A549 (cell line): ENCODE measurements at places on chromosomes 1 and 21. TPM values are rescaled to one million over a fixed set of nuclear protein-coding genes. Genes with fewer than 3 reads are reported as not detected.

- DNase-seq = no peak
These were observed 8.6 kb downstream of the ARHGAP29 start for GRCh38 chr1:94228640-94229375.

DNA sequence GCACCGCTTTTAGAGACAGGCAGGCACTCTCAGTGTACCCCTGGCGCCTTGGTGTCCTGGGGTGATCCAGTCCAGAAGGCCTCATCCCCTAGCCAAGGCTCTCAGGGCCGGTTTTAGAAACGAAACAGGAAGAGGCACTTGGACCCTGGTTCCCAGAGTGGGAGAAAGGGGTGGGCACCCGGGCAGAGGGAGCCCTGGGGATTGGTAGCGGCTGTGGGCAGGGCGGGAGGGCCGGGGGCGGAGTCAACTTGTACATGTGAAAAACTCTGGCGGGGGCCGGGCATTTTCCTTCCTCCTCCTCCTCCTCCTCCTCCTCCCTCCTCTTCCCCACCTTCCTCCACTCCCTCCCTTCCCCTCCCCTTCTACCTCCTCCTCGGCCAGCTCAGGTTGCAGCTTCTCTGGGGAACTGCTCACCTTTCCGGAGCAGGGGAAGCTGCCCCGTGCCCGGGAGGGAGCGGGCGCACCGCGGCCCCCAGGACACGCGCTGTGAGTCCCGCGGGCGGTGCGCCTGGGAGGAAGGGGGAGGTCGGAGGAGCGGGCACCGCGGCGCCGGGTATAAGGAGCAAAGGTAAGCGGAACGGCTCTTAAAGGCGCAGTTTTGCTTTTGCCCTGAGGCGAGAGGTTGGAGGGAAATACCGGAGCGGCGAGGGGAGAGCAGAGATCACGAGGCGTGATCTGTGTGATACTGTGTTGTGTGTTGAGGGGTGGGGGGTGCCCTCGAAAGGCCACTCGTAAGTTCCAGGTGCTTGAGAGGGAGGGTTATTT is at the start of gene CDK18:
Gene CDK18 (plus strand): TSS at position 359 of the 765 bp plus-strand sequence. CDS start 18,499 bp downstream, outside the sequence.
- peak; percentile 83 for DNase-seq

DNA sequence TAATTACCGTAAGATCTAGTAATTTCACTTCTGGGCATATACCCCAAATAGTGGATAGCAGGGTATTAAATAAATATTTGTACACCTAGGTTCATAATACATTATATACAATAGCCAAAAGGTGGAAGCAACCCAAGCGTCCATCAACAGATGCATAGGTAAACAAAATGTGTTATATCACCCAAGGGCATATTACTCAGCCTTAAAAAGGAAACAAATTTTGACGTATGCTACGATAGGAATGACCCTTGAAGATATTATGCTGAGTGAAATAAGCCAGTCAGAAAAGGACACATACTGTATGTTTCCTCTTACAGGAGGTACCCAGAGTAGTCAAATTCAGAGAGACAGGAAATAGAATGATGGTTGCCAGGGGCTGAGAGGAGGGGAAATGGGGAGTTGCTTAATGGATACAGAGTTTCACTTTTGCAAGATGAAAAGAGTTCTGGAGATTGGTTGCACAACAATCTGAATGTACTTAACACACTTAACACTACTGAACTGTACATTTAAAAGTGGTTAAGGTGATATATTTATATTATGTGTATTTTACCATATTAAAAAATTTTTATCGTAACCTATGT is 36.6 kb upstream of the KCTD3 start:
- DNase-seq = no peak

DNA sequence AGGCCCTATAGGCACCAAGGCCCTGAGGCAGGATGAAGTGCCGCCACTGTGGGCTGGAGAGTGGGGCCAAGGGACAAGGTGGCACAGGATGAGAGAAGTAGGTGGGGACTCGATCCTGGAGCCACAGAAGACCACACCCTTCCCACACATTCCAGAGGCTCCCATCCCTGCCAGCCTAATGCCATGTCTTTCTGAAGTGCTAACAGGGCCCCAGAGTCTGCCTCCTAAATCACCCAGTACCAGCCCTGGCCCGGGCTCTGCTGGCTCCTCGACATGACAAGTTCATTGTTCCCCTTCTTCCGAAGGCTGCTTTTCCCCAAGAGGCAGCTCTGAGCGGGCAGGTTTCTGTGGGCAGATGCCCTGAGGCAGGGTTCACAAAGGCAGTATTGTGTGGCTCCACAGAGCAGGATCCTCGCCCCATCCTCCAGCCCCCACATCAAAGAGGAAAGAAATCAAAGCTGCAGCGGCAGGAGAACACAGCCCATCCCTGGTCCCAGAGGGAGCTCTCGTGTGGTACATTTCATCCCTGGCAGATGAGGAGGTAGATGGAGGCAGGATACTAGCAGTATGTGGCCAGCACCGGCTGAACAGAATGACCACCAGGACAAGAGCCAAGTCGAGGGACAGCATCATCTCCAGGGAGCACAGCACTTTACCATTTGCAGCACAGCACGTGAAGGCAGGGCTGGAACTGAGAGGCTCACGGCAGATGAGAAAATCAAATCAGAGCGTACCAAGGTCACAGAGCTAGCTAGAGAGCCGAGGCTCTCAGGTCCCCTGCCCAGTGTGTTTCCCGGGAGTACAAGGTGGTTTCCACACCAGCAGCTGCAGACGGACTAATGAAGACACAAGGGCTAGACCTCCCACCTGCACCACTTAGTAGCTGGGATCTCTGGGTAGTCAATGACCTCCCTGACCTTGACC is 64.8 kb downstream of the SYF2 start:
- DNase-seq = peak; percentile 11

- DNase-seq = no peak
These were observed 33.4 kb downstream of the RGS4 start for GRCh38 chr1:163102590-163102989.

- no peak for DNase-seq
These were observed 75.1 kb upstream of the CD34 start for GRCh38 chr1:207985996-207986395.

GRCh38 chr1:89962742-89963075 is 32.2 kb upstream of the ZNF326 start:
- DNase-seq = no peak

DNA sequence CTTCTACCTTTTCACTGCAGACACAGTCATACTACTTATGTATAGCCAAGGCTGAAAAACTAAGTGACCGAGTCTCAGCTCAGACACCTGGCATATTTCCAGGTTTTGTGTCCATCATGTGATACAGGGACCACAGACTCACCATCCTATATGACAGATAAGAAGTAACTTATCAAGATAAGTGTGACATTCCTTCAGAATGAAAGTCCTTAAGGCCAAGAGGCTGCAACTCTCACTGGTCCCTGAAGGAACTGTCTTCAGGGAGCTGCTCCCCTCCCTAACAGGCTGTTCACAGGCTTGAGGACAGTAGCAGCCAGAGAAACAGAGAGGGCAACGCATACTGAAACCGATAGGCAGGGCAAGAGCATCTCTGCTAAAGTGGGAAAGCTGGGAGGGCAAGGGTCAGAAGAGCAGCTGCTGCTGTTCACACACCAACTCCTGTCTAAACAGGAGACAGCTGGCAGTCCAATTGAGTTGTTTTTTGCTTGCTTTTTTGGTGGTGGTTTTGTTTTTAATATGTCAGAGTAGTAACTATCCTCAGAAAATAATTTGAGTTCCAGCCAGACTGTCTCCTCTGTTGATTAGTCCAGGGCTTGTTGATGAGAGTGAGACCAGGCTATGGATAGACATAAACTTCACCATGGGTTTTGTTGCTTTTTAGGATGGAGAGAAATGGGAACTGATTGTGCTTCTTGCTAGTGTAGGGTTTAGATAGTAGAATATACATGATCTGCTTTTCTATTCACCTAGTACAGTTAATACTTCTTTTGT is 67.7 kb downstream of the MACF1 start:
- DNase-seq = no peak

DNA sequence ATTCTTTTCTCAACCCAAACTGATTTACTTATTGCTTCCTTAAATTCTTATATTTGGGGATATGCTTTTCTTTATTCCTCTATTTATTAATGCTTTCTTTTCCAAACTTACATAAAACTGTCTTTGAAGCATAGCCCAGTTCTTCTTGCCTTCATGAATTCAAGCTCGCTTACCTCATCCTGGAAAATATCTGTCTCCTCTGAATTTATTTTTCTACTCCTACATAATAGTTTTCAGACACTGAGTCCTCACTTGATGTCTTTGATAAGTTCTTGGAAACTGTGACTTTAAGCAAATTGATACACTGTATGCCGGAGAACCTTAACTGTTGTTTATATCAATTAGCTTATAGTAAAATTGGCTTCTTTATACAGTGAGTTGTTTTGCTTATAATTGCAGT is 93.8 kb downstream of the ZFYVE9 start:
- no peak for DNase-seq

DNA sequence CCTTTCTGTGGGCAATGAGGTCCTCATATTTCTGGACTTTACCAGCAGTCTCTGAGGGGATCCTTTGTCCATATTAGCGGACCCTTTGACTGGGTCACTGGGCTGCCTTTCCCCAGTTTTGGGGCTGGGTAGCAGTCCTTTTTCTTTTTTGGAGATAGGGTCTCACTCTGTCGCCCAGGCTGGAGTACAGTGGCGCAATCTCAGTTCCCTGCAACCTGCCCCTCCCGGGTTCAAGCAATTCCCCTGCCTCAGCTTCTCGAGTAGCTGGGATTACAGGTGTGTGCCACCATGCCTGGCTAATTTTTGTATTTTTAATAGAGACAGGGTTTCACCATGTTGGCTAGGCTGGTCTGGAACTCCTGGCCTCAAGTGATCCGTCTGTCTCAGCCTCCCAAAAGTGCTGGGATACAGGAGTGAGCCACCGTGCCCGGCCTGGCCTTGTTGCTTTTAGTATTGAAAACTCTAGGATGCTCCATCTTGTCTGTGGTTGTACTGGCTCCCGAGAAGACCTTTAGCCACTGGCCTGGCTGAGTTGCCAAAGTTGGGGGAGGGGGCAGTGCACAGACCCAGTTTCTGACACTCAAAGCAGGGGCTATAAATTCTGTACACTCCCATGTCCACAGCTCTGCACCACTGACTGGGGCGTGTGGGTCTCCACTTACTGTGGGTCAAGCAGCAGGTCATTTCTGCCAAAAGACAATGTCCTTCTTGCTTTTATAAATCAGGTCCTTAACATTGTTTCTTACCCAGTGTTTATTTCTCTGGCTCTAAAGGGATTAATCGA is 33.1 kb downstream of the MAN1C1 start:
- DNase-seq = no peak

CCDC30 gene
- polyA plus RNA-seq = 0.62 to 0.75 TPM (median 0.63 TPM) in 3 replicates

TUFT1 gene
- 21.1 to 31.1 TPM (median 26.7 TPM) in 3 replicates for polyA plus RNA-seq

DYNLT4 gene
- polyA plus RNA-seq = 0.12 to 0.18 TPM in 2 of 3 replicates, not detected in the other

FAM177B gene
- not detected in 3 replicates for polyA plus RNA-seq
